Epithelial cell of proximal tubule (primary cell): ENCODE measurements at places on chromosomes 3 and 15.

DNA sequence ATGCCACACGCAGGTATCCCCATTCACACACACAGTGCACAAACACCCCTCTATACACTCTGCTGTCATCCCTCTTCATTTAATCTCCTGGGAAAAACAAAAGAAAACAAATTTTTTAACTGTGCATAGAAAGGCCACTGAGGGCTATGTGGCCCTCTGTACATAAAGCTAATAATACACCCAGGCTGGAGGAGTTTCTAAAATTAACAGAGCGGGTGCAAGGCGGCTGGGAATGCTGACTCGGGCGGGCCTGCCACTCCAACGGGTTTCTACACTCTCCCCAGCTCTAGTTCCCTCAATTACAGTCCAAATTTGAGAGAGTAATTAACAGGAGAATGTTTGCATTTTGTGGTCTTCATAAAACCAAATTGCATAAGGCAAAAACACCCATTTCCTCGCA, 23.1 kb downstream of the HCN4 start:
- DNase-seq, result no peak

DNA sequence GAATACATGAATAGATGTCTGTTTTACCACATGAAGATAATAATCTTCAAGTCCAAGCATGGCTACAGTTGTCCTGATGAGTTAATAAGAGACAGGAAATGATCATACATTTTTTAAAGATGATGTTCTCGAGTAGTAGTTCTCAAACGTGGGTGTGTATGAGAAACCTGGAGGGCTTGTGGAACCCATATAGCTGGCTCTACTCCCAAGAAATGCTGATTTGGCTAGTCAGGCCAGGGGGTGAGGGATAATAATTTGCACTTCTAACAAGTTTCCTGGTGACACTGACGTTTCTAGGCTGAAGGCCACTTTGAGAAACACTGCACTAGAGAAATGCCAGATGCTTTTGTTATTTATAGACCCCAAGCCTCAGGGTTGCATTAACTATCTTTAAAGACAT, 37.0 kb downstream of the ROPN1B start:
- no peak for DNase-seq

GRCh38 chr3:74370342-74370741, 244.1 kb downstream of the CNTN3 start:
- no peak for DNase-seq

DNA sequence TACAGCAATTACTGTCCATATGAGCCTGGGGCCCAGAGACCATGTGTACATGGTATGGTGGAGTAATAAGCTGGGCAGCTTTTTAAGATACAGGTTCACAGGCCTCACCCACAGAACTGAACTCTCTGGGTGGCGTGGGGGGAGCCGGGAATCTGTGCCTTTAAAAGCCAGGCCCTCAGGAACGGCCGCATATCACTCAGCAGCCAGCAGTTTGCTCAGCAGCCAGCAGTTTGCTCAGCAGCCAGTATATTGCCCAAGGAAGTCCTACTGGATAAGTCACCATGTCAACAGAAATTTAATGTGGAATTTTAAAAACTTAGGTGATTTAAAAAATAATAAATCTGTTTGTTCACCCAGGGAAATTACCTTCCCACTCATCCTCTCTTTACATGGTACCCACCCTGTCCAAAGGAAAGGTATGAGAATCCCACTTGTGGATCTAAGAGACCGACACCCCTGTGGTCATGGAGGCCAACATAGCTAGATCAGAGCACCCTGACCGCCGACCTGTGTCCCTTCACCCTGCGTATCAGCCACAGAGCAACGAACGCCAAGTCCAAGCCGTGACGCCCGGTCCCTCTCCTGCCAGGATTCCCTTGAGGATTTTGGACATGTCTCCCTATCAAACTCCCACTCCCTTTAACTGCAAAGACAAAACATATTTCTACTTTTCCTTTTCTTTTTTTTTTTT, 95.7 kb upstream of the CHRM5 start:
- DNase-seq, result no peak

DNA sequence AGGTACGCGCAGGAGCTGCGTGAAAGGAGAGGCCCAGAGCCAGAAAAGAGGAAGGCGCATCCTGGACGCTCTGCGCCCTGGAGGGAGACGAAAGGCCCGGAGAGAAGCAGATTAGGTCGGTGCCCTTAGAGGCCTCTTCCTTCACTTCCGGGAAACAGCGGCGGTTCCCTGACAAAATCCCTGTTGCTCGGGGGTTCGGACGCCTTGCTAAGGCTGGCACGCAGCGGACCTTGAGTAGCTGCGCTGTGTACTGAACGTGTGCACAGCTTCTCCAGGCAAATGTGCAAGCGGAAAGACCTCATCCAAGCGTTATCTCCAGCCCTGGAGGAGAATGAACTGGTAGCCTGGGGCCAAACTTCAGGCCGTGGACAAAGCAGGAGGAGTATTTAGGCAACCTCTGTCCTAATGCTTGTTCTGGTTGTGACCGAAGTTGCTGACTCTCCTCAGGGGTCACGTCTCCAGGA, 3.0 kb upstream of the SOX14 start:
- no peak for DNase-seq
